Nucleus accumbens (tissue), 56 donors: ENCODE measurements at places on chromosomes 5 and 9.

- DNase-seq = no peak
Observed at GRCh38 chr5:55850839-55851674, at the start of gene IL31RA. Gene IL31RA (plus strand): TSS chr5:55851357. CDS start chr5:55851571, 214 bp downstream.

- DNase-seq = no peak
Observed at GRCh38 chr9:113461943-113462342, 1.6 kb upstream of the RGS3 start.

DNA sequence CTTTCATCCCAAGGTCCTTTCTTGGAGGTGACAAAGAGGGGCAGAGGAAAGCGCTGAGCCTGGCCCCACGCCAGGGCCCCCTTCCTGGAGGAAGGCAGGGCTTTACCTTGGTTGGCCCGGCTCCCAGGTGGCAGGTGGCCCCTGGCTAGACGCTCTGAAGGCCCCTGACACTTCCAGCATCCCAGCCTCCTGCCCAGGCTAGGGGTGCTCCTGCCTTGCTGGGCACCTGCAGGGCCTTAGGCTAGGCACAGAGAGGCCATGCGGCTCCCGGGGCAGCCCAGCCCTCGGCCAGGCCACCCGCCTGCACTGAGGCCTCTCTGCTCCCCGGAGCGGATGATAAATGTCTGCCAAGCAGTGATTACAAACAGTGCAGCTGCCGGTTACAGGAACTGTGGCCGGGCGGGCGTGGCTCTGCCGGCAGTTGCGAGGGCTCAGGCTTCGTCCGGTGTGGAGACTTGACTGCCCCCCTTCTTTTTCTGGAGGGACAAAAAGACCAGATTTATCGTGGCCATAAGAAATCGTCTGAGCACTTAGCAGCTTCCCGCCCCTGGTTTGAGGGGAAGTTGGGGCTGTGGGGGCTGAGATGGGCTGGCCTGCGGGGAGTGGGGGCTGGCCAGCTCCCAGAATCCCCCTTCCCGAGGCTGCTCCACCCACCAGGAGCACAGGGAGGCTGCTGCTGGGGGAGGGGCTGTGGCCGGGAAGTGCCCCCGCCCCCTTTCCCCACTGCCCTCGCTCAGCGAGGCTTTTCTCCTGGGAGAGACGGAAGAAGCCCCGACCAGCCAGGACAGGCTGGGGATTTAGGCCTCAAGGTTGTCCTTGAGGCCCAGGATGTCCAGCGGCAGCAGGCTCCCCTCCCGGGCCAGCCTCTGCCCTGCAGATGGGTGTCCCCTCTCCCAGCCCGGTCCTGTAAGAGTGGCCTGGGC lies 31.6 kb upstream of the UBAC1 start:
- DNase-seq = no peak

DNA sequence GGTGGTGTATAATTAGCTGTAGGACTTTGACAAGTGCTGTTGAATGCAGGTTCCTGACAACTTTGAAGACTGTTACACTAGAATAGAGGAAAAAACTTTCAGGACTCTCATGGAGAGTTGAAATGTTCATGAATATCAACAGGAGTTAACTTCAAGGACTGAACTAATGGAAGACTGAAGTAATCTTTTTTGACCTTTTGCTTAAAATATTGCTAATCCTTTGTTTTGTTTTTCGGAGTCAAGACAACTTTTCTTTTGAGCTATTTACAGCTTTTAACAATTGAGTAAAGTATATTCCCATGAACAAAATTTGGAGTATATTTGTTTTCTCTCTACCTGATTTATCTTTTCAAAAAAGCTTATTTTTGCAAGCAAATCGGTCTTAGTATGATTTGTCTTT lies 34.1 kb upstream of the MTMR12 start:
- DNase-seq = no peak

DNA sequence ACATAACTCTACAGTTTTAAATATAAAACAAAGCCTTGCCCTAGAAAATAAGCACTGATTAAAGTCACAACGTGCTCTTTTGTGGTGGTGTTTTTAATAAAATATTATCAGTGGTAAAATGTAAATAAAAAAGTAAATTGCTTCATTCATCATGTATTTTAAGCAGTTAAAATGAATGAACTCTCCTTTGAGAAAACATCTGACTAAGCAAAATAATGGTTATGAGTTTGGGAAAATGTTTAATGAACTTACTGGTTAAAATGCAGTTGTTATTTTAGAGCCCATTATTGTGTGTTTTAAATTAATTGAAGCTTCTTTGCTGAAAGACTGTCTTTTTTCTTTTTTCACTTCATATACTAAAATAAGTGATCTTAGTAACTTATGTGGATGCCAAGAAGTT lies 1007.5 kb upstream of the ARRDC3 start:
- no peak for DNase-seq

DNA sequence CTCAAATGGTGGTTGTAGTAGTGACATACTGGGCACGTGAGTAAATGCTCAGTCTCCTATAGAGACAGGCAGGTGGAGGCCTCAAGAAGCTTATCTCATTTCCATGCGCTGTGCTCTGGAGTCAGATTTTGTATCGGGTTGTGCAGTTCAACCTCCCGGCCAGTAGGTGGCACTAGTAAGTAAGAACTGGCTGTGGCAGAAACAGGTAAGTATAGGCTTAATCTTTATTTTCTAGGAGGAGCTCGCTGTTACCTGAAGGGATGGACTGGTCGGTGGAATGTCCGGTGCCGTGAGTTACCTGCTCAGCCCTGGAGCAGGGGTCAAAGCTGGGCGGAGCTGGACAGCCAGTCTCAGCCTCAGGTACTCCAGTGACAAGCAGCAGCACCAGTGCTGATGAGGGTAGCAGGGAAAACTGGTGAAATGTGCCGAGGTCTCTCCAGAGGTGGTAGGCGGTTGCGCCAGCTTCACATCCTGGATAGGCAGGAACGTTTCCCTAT lies 880.1 kb upstream of the SEMA6A start:
- no peak for DNase-seq

- DNase-seq = no peak
Observed at GRCh38 chr5:110702704-110703103, 23.8 kb downstream of the TMEM232 start.

DNA sequence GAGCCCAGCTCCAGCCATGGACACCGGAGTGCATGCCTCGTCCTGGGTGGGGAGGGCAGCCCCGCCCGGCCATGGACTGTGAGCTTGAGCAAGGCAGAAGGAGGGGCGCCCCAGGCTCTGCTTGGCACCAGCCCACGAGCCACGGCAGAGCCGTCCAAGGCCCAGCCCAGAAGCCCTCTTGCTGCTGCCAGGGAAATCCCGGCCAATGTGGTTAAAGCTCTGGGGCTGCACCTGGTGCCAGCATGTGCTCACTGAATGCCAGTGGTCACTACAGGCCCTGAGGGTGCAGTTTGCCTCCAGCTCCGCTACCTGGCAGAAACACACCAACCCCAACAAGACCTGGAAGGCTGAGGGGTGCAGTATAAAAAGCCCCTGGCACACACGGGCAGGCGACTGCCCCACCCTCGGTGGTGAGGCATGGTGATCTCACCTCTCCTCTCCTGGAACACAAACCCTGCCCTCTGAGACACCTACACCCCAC lies 11.8 kb downstream of the BRD3 start:
- peak; percentile 82 for DNase-seq

- DNase-seq = no peak
Observed at GRCh38 chr5:14173377-14174229, 30.5 kb downstream of the TRIO start.

DNA sequence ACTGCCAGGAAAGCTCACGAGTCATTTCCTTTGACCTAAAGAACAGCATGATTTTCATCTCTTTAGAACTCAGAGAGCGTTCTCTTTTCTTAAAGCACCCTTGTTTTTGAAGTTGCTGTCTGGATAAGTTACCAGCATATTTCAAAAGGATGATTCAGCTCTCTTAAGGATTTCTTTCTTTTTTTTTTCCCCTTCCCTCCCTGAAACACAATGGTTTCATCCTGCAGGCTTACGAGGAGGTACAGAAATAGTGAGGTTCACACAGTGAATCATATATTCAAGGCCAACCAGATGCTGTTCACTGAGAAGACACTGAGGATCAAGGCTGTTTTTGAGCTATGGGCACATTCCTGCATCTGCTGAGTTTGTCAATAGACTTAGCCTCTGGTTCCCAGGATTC lies 257.2 kb downstream of the KIF4B start:
- DNase-seq = no peak

DNA sequence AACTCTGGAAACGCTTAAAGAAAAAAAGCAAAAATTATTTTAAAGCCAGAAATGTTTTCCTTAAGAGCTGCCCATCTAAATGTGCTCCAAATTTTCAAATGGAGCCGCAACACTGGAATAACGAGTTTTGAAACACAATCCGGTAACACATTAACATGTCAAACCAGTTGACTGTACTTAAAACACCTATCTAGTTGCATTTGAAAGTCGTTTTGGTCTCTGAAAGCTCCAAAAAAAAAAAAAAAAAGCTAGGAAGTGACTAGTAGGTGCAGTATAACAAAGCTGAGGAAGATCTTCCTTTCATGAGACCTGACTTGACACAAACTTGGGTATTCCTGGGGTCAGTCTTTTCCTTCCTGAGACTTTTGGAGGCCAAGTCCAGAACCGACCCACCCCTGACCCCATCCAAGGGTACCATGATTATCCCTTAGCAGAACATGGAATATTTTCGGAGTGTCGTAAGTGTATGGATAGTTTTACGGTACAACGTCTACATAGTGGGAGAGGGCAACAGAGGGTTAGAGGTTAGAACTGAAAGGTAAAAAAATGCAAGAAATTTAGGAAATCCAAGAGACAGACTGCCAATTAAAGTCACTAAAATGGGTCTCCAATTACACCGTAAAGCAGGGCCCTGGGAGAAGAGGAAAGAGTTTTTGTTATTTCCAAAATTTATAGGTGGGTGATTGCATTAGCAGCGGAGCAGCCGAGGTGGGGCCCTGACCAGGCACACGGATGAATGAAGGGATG lies 812 bp downstream of the CETN3 start:
- DNase-seq = no peak

- no peak for DNase-seq
Observed at GRCh38 chr5:140190872-140191218, 15.9 kb downstream of the CYSTM1 start.

DNA sequence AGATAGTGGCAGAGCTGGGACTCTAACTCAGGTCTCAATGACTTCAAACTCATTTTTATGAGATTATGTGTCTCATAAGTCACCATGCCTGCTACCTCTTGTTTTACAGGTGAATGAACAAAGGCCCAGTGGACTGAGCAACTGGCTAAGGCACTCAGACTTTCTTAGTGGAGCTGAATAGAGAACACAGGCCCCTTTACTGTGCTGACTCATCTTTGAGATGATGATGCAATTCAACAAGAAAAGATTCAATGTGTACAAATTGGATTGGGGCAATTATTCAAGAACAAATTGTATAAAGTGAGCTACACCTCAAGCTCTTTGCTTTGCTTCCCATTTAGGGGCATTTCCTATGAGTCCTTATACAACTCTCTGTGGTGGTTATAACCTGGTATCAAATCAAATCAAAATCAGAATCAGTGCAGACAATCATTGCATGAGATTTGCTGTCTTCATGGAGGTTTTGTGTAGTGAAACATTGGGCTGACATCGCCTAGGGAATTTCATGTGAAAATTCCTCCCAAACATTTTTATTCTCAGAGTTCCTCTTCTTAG lies 84.3 kb upstream of the PPP2R2B start:
- no peak for DNase-seq

DNA sequence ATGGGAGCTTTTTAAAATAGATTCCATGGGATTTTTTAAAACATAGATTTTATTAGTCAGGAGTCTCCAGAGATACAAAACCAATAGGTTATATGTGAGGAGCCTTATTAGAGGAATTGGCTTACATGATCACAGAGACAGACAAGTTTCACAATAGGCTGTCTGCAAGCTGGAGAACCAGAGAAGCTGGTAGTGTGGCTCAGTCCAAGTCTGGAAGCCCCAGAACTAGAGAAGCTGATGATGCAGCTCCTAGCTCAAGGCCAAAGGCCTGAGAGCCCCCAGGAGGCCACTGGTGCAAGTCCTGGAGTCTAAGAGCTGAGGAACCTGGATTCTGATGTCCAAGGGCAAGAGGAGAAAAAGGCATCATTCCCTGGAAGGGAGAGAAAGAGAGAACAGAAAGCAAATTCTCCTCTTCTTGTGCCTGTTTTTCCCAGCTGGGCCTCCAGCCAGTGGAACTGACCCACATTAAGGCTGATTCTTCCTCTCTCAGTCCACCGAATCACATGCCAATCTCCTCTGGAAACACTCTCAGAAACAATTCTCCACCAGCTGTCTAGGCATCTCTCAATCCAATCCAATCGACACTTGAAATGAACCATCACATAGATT lies 59.3 kb downstream of the AHRR start:
- no peak for DNase-seq

- no peak for DNase-seq
Observed at GRCh38 chr9:97548379-97548778, 46.9 kb downstream of the TMOD1 start.

DNA sequence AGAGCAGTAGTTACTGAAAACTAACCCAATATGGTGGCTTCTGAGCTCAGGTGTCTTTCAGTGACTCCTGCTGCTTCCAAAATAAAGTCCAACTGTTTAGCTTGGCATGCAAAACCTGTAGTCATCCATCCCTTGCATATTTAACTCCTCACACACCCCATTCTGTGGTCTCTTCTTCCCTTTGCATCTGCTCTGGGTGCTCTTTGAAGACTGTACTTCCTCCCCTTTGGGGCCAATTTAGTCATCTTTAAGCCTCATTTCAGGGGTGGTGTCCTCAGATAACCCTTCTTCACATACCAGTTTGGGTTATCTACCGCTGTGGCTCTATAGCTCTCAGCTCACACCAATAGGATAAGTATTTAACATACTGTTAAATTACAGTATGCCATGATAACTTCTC lies 209.9 kb upstream of the DMRT1 start:
- no peak for DNase-seq

DNA sequence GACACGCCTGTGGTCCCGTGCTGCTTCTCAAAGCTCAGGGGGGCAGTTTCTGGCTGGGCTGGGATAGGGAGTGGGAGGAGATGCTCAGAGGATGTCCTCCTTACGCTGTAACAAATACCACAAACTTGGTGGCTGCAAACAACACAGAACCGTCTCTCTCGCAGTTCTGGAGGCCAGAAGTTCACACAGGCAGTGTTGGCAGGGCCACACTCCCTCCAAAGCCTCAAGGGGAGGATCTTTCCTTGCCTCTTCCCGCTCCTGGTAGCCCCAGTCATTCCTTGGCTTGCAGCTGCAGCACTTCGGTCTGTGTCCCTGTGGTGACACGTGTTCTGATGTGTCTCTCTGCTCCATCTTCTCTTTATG lies 10.4 kb upstream of the ORM1 start:
- no peak for DNase-seq

GRCh38 chr9:87787735-87788134 lies 61.8 kb downstream of the CTSL start:
- DNase-seq = no peak

DNA sequence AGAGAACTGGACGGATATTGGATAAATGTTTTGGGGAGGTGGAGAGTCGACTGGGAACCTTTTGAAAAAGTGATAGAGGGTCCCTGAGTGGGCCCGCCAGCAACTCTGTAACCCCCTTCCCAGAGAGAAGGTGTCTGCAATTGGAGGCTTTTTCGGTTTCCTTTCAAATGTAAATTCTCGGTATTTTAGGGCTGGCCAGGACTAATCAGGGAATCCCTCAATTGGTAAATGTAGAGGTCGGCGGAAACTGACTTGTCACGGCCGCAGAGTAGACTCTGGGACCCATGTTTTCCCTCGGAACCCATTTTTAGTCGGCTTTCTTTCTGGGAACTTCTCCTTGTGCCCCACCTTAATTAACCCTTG lies 524 bp downstream of the CCNB1 start:
- DNase-seq = no peak
